Psoas muscle (tissue), 8 donors: ENCODE measurements at places on chromosomes 16 and 17. TPM values are rescaled to one million over a fixed set of nuclear protein-coding genes. Genes with fewer than 3 reads are reported as not detected.

DNA sequence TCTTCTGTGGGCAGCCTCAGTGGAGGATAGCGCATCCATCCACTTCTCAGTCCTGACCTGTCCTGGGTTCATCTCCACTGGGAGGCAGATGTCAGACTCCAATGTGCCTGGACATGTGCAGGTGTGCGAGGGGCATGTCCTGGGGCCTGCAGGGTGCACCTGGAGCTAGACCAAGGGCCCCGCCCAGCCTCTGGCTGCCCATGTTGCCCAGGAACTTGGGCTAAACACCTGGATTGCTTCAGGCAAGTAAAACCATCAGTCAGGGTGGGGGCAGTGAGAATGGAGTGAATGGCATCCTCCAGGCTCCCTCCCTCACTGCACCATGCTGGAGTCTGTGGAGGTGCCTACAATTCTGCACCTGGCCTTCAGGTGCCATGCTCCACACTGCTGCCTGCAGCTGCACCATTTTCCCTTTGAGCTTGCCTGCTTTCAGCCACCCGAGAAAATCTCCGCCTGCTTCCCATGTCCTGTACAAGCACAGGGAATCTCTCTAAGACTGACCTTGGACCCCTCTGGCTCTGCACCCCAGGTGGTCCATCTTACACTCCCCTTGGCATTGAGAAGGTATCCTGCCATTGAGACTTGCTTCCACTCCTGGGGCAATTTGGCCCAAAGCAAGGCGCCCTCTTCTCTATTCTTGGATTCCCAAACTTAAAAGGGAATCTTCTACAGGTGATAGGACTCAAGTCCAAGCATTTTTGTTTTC lies 2.1 kb upstream of the MFSD6L start:
- DNase-seq: no peak
- H3K4me3 ChIP-seq: no peak overlapping the region
- H3K27me3 ChIP-seq: peaks cover 27% of the 10 kb centered on the region
- no peak overlapping the region for H3K27ac ChIP-seq
- H3K4me1 ChIP-seq: no peaks in the 10 kb centered on the region

DNA sequence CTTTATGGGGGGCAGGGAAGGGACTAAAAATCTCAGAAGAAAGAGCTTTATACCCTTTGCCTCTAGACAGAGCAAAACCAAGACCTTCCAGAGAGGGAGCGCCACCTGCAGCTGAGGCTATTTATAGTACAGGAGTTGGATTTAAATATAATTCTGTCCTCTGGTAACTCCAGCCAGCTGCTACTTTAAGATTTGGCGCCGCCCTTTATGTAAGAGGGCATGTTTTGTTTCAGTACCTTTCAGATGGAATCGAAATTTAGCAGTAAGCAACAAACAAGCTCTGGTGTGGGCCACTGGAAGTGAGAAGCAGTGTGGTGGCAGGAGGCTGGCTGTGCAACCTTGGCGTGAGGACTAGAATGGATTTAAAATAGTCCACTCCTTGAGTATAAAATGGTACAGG lies 5.2 kb upstream of the GUCY2D start:
- H3K36me3 ChIP-seq: no peaks in the 10 kb centered on the region
- H3K4me3 ChIP-seq: no peak overlapping the region
- no peak overlapping the region for H3K27ac ChIP-seq
- H3K4me1 ChIP-seq: no peaks in the 10 kb centered on the region
- DNase-seq: no peak
- H3K27me3 ChIP-seq: peaks cover 3% of the 10 kb centered on the region

GRCh38 chr17:2710803-2711607 lies 559 bp downstream of the CLUH start:
- peaks cover 2% of the 10 kb centered on the region for H3K36me3 ChIP-seq
- DNase-seq: peak; percentile 52
- H3K4me3 ChIP-seq: peak overlapping the region; percentile 82
- peaks cover 51% of the 10 kb centered on the region for H3K4me1 ChIP-seq
- peak overlapping the region; percentile 91 for H3K27ac ChIP-seq

Gene AOC2
- 0.49 TPM for total RNA-seq

Gene GTF3C1
- total RNA-seq: 60.3 TPM

- H3K4me1 ChIP-seq: peaks cover 11% of the 10 kb centered on the region
- no peak overlapping the region for H3K4me3 ChIP-seq
- H3K27ac ChIP-seq: no peak overlapping the region
- H3K27me3 ChIP-seq: no peaks in the 10 kb centered on the region
- DNase-seq: no peak
These were observed 21.7 kb upstream of the CLEC18A start for GRCh38 chr16:69929480-69929879.

- H3K36me3 ChIP-seq: no peaks in the 10 kb centered on the region
- no peaks in the 10 kb centered on the region for H3K4me1 ChIP-seq
- peaks cover 3% of the 10 kb centered on the region for H3K27me3 ChIP-seq
- H3K27ac ChIP-seq: no peak overlapping the region
- peak; percentile 61 for DNase-seq
These were observed 104.0 kb upstream of the CDH5 start for GRCh38 chr16:66262253-66263167.

GRCh38 chr17:9644910-9645751 lies at the start of gene USP43:
USP43 (plus strand) TSS chr17:9645517; CDS start chr17:9645633, 116 bp downstream.
- DNase-seq: no peak
- peak within 1 kb of the TSS; percentile 61 for H3K4me3 ChIP-seq
- H3K4me1 ChIP-seq: peaks cover 3% of the 10 kb centered on the region
- no peaks in the 10 kb centered on the region for H3K36me3 ChIP-seq

Gene TM4SF5
- not detected for total RNA-seq
